Adipose tissue (tissue), 3 donors: ENCODE measurements at places on chromosomes 1 and 21. TPM values are rescaled to one million over a fixed set of nuclear protein-coding genes. Genes with fewer than 3 reads are reported as not detected.

The PDC gene
- polyA plus RNA-seq: not detected

The RPTN gene
- not detected for polyA plus RNA-seq

The KRTAP19-3 gene
- polyA plus RNA-seq: not detected

The SH2D2A gene
- polyA plus RNA-seq: 0.75 TPM

The WDR64 gene
- polyA plus RNA-seq: not detected

The TSTD1 gene
- 52.5 TPM for polyA plus RNA-seq

The GPR37L1 gene
- not detected for polyA plus RNA-seq

The KCNJ6 gene
- not detected for polyA plus RNA-seq

The FGR gene
- polyA plus RNA-seq: 4.2 TPM

The LCE3D gene
- polyA plus RNA-seq: not detected

The HRNR gene
- polyA plus RNA-seq: not detected

The AMY2A gene
- 359 TPM for polyA plus RNA-seq

The PLCH2 gene
- 2.2 TPM for polyA plus RNA-seq

The GBP4 gene
- polyA plus RNA-seq: 2.8 TPM

The TTC24 gene
- polyA plus RNA-seq: not detected

The ADAMTS5 gene
- polyA plus RNA-seq: 9.4 TPM

The HTR1D gene
- 0.02 TPM for polyA plus RNA-seq

The PRR9 gene
- polyA plus RNA-seq: not detected

The RCAN3 gene
- polyA plus RNA-seq: 1.6 TPM

The FAM163A gene
- polyA plus RNA-seq: 0.05 TPM

The ANGPTL1 gene
- 24.3 TPM for polyA plus RNA-seq

The LCE2B gene
- not detected for polyA plus RNA-seq

The MYCL gene
- polyA plus RNA-seq: 0.33 TPM

The CYP4Z1 gene
- polyA plus RNA-seq: not detected

The PLA2G2F gene
- not detected for polyA plus RNA-seq

The PEX11B gene
- 18.3 TPM for polyA plus RNA-seq
